ENCODE measurements at places on chromosomes 2 and 18.

DNA sequence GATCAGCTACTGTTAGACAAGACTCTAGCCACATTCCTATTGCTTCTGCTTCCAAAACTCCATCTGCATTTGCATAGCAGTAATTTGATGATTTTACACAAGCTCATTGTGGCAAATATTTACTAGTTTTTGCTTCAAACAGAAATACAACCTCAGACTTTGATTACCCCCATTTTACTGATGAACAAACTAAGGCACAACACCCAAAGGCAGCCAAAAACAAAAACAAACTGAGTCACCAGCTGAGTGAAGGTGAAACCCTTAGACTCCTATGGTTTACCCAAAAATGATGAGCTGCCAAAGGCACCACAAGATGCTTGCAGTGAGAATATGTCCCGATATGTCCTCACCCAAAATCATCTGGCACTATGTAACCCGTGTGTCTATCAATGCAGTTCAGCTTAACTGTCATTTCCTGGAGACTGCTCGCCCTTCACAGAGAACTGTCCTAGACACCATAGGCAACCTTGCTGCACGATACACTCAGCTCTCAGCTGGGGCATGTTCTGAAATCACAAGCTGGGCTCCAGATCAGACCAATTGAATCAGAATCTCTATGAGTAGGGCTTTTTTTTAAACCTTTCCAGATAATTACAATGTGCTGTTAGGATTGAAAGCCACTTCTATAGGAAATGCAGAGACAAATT lies 4.1 kb upstream of the EVA1A start:
- no peak for DNase-seq

- DNase-seq: no peak
Observed at GRCh38 chr18:23470620-23471387, 17.7 kb downstream of the RIOK3 start.

- DNase-seq: no peak
Observed at GRCh38 chr2:43097644-43098408, 128.6 kb downstream of the ZFP36L2 start.

- DNase-seq: no peak
Observed at GRCh38 chr2:68512966-68513365, 45.6 kb downstream of the APLF start.

DNA sequence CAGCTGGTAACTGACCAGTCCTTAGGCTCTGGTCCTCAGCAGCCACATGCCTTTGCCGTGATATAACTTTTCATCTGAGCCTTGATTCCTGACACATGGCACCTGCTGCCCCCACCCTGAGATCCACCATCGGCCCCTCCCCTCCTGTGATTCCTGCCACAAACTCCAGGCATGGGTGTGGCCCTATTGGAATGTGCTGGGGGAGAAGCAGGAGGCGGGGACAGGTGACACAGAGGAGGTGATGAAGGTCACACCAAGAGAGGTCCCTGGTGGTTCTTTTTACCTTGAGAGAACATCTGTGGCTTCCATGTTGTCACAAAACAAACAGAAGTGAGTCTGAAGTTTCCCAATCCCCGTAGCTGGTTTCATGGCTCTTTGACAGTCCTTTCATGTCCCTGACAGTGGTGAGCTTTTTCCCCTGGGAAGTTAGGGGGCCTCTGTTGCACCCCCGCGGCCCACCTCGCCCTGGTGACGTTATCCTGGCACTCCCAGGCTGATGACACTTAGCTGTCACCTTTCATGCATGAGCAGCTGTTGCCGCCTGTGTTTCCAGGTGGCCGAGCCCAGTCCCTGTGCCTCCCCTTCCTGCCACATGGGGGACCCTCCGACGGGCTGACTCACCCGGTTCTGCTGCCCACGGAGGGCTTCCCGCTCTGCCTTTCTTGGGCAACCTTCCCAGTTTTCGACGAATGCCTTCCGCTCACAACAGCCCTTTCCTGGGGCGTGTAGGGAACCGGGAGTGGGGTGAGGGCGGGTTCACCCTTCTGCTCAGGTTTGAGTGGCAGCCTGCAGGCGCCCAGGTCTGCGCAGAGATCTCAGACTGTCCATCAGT lies 66.3 kb upstream of the GLI2 start:
- DNase-seq: no peak

- DNase-seq: no peak
Observed at GRCh38 chr2:55879976-55880375, 43.6 kb downstream of the EFEMP1 start.
